MM.1S (cell line): ENCODE measurements at places on chromosomes 11 and 22.

- no peak for DNase-seq
Observed at GRCh38 chr22:33758961-33759360, 161.3 kb downstream of the LARGE1 start.

DNA sequence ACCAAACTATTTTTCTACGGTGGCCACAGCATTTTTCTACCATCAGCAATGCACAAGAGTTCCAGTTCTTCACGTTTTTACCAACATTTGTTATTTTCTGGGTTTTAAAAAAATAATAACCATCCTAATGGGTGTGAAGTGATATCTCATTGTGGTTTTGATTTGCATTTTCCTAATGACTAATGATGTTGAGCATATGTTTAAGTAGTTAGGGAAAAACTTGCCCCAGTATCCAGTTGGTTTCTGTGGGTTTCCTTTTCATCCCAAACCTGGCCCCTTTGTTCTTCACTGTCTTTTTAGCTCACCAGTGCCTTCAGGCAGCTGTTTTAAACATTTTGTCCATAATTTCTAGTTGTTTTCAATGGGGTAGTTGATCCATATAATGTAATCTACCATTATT lies 14.7 kb upstream of the PTS start:
- no peak for DNase-seq

DNA sequence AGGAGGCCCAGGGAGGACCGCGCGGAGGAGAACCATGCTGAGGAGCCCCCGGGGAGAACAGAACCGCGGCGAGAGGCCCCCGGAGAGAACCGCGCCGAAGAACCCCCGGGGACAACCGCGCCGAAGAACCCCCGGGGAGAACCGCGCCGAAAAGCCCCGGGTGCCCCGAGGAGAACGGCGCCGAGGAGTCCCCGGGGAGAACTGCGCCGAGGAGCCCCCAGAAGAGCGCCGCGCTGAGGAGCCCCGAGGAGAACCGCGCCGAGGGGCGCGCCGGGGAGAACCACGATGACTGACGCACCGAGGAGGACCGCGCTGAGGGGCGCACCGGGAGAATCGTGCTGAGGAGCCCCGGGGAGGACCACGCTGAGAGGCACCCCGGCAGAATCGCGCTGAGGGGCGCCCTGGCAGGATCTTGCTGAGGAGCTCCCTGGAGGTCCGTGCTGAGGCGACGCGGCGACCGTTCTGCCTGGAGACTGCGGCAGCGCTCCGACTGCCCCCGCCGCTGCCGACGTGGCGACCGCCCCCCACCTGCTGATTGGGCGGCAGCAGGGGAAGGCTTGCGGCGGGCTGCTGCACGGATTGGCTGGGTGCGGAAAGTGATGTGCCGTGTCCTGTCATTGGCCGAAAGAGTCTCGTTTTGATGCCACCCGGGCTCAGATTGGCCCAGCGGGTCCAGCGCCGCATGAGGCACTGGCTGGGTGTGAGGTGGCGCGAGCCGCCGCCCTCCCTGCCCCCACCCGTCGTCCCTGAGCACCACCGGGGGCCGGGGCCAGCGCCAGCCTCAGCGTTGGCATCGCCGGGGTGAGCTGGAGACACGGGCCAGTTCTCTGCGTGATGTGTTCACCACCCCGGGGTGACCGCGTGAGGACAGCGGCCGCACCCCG lies at the start of gene KCNQ1OT1:
KCNQ1OT1 (minus strand) TSS at position 464 of the 884 bp plus-strand sequence.
- DNase-seq, result peak; percentile 88

- no peak for DNase-seq
Observed at GRCh38 chr22:21857481-21857914, 9.9 kb downstream of the MAPK1 start.

DNA sequence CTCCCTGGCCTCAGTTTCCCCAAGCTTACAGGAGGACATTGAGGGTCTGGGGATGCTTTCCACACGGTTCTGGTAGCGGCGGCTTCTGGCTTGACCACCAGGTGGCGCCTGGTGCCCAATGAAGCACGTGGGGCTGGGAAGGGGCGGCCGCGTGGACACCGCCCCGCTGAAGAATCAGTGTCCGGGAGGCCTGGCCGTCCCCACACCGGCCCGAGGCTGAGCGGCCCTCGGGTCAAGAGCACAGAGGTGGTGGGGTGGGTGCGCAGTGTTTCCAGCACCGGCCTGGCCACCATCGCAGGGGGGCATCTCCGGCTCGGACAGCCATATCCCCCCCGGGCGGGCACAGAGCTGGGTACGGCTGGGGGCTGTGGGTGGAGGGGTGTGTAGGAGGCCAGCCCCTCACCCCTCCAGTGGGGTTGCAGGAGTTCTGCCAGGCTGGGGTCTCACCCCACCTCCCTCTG lies 27.8 kb upstream of the PPARA start:
- peak; percentile 67 for DNase-seq

DNA sequence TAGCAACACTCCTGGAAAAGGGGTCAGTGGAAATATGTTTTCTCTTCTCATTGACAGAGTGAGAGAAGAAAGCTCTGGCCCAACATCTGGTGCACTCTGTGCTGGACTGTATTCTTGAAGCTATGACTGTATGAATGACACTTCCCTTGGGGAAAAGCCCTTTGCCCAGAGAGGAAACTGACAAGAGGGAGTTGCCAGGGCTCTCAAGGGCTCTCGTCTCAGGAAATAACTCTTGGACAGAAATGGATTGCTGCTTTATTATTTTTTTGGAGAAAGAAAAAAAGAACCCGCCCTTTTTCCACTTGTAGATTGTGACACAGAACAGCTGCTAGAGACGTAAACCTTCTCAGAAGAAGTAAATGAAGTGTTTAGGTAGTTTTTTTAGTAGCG lies 11.4 kb downstream of the ETS1 start:
- DNase-seq, result no peak

DNA sequence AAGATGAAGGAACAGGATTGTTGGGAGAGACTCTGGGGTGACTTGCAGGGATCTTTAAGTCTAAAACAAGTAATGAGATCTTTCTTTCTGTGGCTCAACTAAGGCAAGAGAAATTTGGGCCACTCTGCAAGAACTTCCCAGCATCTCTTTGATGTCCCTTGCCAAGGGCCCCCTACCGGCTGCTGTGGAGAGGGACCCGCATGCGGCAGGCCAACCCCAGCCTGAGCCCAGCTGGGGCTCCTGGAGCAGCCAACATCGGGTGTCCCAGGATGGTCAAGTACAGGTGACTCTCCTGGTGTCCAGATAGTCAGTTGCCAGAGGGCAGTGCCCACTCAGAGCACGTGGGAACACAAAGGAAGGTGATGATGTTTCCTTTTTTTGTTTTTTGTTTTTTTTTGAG lies 363.2 kb downstream of the TBC1D22A start:
- DNase-seq, result no peak

DNA sequence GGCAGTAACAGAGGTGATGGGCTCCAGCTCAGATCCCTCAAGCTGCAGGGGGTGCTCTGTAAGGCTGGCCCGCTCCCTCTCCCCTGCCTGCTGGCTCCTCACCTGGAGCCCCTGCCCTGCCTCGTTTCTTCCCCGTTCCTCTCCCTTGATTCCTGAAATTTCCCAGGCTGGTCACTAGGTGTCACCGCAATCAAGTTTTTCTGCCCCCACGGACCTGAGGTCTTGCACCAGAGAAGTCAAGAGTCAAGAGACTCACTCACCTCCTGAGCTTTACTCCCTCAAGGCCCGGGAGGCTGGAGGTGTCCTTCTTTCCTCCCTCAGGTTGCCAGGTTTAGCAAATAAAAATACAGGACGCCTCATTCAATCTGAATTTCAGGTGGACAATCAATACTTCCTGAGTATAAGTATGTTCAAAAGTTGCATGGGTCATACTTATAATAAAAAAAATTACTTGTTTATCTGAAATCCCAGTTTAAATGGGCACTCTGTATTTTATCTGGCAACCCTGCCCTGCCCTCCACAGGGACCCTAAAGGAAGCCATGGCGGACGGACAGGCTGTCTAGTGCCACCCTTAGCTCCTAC lies 69.2 kb downstream of the SCUBE1 start:
- peak; percentile 63 for DNase-seq

DNA sequence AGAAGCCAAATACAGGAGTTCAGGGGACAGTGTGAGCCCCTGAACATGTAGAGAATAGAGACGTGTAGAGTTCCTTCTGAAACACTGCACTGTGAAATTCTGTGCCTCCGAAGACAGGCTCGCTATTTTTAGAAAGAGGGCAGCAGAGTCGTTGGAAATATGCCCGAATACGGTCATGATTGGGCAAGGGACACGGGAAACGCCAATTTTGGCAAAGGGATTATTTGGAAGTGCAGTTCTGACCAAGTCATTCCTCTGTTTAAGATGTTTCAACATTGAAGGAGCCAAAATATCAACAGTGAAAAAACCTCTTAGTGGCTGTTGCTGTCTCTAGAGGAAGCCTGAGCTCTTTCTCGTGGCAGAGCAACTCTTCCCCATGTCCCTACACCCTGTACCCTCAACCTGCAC lies 9.5 kb upstream of the CBX6 start:
- no peak for DNase-seq

DNA sequence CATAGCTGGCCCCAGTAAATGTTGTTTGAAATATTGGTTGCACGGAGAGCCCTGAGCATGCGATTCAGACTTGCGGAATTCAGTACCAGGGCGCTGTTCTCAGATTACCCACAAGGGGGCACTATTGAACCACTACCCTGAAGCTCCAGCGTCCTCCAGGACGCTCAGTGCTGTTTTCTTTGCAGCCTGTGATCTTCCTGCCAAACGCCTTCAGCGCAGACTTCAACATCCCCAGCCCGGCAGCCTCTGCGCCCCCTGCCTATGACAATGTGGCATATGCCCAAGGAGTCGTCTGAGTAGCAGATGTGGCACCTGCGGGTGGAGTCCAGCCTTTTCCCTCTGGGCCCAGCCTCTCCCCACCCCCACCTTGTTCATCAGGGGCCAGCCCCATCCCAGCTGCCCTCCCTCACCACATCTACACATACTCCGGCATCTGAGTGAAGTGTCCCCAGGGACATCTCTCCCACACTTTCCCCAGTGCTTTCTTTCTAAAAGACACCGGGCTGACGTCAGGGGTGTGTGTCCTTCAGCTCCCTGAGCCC lies 9.6 kb upstream of the MS4A10 start:
- peak; percentile 93 for DNase-seq

DNA sequence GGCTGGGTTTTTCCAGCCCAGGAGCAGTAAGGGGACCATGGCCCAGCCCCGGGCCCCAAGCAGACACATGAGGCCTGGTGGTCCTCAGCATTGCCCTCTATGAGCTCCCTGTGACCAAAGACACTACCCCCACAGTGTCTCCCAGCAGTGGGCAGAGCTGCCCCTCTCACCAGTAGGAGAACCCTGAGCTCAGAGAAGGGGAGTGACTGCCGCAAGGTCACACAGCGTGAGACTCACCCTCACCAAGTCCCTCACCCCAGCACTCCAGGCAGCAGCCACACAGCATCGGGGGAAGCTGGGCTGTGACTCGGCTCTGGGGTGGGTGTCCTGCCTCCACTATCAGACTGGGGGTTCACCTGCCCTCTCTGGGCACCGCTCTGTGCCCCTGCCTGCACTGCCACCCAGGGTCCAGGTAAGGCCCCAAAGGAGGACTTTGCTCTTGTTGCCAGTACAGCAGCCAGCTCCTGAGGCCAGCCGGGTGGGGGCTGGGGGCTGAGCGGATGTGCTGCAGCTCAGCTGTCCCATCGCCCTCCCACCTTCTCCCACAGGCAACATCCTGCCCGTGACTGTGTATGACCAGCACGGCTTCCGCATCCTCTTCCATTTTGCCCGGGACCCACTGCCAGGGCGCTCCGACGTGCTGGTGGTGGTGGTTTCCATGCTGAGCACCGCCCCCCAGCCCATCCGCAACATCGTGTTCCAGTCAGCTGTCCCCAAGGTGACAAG lies 7.9 kb upstream of the SH3BP1 start:
- DNase-seq, result no peak

- no peak for DNase-seq
Observed at GRCh38 chr11:8867931-8868631, 42.9 kb upstream of the AKIP1 start.

DNA sequence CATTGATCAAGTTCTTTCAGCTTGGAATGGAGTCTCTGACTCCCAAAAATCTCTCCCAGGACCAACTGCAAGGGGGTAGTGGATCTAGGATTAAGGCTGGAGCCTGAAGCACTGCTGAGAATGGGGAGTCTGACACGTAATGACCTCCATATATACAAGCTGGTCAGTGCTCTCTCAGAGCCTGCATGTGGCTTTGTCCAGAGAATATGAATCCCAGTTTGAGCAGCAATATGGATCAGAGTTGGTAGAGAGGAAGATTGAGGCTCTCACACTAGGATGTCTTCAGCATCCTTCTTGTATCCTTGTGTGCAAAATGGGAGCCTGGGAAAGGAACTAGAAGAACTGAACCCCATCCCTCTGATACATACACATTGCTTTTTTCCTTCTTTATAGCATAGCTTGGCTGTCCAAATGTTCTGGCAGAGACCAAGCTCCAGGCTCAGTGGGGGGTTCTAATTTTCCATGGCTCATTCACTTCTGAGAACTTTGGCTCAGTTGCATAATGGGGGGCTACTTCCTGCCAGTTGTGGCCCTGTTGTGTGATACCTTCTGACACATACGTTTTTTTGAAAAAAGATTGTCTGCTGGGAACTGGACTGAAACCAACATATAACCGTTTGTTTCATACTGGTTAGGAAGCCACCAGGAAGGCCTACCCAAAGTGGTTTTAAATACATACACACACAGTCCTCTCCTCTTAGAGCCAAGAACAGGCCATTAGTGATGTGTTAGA lies 138.2 kb downstream of the ETS1 start:
- no peak for DNase-seq

DNA sequence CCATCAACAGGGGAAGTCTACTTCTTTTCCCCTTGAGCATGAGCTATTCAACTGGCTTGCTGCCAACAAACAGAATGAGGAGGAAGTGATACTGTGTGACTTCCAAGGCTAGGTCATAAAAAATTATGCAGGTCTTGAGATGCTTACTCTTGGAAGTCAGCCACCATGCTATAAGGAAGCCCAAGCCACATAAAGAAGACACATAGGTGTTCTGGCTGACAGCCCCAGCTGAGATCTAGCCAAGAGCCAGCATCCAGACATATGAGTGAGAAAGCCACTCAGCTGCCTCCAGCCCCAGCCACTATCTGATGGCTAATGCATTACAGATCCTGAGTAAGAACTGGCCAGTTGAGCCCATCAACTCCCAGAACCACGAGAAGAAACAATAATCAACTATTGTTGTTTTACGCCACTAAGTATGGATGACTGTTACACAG lies 31.0 kb upstream of the PPP2R1B start:
- peak; percentile 42 for DNase-seq

DNA sequence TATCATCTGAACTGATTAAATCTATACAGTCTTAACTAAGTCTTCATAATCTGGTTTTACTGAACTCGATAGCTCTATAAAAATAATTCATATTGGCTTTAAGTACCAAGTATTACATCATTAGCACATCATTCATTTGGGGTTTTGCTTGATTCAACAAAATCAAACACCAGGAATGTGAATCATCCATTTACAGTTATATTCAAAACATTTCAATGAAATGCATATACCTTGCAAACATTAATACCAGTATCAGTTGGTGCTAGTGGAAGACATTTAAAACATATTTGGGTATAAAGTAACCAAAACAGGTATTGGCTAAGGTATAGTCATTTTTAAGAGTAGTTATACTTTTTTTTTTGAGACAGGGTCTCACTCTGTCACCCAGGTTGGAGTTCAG lies 12.2 kb upstream of the CCDC89 start:
- DNase-seq, result no peak

DNA sequence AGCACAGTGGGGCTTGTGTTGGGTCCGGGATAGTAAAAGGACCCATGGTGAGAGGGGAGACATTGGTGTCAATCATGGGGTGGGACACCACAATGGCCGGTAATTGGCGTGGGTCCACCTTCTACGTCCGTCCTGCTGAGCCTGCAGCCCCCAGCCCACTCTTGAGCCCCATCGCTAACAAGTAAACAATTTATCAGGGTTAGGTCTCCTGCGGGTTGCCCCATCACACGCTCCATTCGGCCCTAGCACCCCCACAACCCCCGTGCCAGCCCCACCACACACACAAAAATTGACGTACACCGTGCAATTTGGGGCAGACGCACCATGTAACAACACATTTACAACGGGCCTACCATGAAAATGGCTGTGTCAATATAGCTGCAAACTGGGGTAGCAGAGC lies 86.5 kb upstream of the HTATIP2 start:
- no peak for DNase-seq
